ENCODE measurements at places on chromosomes 5 and 9.

DNA sequence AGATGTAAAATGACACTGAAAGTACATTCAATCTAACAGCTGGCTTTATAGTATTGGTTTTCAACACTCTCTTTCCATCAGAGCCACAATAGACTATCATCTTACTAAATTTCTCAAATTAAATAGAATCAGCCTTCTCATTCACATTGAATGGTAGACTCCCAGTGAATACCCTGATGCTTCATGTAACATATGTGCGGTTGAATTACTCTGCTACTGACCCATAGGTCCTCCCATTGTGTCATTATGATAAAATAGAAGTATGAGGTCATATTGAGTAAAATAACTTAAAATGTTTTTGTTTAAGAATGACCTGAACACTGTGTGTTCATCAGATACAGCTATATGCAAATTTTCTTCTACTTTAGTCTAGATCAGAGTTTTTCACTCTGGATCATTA is 75.9 kb upstream of the ADAMTSL1 start:
- DNase-seq: no peak

DNA sequence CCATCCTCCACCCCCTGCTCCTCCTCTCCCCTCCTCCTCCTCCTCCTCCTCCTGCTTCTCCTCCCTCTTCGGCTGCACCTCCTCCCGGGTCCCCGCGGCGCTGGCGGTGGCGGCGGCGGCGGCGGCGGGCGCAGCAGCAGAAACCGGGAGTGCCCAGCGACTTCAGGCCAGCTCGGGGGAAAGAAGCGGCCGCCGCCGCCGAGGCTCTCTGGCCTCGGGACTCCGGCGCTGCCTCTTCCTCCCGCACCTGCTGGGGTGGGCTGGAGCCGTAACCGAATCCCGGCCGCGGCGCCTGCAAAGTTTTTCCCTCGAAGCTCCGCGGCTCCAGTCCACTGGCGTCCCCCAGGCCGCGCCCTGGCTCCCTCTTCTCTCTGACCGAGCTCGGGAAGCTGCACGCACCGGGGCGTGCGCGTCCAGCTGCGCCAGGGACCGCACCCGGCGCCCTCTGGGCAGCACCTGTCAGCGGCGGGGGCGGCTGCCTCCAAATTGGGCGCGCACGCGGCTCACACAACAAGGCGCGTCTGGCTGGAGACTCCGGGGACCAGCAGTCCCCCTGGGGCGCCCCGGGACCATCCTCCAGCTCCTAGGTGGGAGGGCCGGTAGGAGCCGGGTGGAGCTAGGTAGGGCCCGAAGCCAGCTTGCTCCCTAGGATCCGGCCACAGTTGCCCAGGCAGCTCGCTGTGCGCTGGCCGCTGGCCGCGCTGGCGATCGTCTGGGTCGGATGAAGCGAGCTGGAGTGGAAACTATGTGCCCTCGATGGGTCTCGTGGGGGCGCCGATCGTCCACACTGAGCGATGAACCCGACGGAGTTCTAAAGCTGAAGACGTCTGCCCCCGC is at the start of gene MCTP1:
TSS of gene MCTP1 (minus strand) at position 523 of the 837 bp plus-strand sequence.
- DNase-seq: no peak

DNA sequence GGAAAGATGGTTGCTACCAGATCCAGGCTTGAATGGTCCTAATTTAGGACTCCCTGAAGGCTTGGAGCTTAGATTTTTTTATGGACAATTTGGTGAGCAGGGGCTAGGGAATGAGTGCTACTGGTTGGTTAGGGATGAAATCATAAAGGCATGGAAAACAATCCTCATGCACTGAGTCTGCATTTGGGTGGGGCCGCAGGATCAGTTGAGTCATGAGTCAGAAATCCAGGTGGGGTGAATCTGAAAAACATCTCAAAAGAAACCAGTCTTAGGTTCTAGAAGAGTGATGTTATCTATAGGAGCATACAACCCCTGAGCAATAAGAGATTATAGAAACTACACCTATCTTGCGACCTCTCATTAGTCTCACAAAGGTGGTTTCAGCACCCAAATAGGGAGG is 300.0 kb downstream of the KIF4B start:
- DNase-seq: no peak

GRCh38 chr9:27469550-27469949 is 54.5 kb upstream of the IFNK start:
- DNase-seq: no peak

- DNase-seq: no peak
Measured at GRCh38 chr5:142602720-142603245, 83.1 kb downstream of the FGF1 start.

GRCh38 chr5:36264202-36264760 is 22.6 kb upstream of the NADK2 start:
- DNase-seq: no peak
